ENCODE measurements at places on chromosomes 1 and 21.

DNA sequence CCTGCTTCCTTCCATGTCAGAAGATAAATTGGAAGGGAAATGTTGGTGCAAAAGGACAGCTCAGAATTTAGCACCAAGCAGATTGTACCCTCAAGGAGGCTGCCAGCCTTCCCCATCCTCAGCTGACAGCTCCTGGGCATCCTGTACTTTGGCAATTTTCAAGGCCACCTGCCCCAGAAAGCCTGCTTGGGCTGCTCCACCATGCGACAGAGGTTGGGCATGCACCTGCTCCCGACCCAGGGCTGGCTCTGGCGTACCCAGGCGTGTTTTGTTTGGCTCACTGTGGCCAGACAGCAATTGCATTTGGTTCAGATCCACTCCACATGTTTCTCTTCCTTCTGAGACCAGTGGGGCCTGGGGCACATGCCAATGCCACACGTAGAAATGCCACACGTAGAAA, 547.8 kb downstream of the NPHP4 start:
- no peaks in the 10 kb centered on the region for H3K36me3 ChIP-seq
- H3K27ac ChIP-seq: no peak overlapping the region
- peaks cover 41% of the 10 kb centered on the region for H3K27me3 ChIP-seq

GRCh38 chr1:91591175-91591974, 90.7 kb downstream of the CDC7 start:
- H3K27me3 ChIP-seq: no peaks in the 10 kb centered on the region
- no peaks in the 10 kb centered on the region for H3K4me1 ChIP-seq
- H3K36me3 ChIP-seq: no peaks in the 10 kb centered on the region
- no peak for DNase-seq

DNA sequence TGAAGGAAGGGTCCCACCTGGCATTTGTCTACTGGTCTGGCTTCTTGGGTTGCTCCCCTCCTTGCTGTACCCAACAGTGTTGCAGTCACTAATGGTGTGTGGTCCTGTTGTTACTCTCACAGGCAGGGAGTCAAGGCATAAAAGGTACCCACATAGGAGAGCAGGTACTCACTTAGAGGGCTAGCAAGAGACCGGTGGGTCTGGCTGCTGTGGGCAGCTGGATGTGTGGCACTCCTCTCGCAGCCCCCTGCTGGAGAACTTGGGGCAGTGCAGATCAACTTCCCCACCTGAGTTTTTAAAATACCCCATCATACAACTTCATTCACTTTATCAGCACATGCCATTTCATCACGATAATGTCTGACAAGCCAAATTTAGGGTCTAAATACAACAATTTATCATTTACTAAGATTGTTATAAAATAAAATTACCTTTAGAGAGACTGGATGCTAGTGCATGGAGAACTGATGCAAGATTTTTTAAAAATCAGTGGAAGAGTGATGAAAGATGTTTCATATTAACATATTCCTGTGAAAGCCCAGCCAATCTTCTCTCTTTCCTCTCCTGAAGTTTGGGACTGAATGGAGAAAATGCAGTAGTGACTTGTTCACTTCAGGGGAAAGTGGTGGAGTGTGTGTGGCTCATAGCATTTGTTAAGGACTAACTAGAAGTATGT, 42.8 kb downstream of the ACP6 start:
- no peaks in the 10 kb centered on the region for H3K4me1 ChIP-seq
- no peaks in the 10 kb centered on the region for H3K36me3 ChIP-seq
- DNase-seq: peak; percentile 49
- H3K27ac ChIP-seq: no peak overlapping the region
- H3K27me3 ChIP-seq: no peaks in the 10 kb centered on the region

GRCh38 chr1:22556391-22557104, 6.7 kb upstream of the EPHA8 start:
- no peak overlapping the region for H3K27ac ChIP-seq
- no peaks in the 10 kb centered on the region for H3K36me3 ChIP-seq
- H3K27me3 ChIP-seq: peaks cover 37% of the 10 kb centered on the region
- peaks cover 20% of the 10 kb centered on the region for H3K4me1 ChIP-seq

DNA sequence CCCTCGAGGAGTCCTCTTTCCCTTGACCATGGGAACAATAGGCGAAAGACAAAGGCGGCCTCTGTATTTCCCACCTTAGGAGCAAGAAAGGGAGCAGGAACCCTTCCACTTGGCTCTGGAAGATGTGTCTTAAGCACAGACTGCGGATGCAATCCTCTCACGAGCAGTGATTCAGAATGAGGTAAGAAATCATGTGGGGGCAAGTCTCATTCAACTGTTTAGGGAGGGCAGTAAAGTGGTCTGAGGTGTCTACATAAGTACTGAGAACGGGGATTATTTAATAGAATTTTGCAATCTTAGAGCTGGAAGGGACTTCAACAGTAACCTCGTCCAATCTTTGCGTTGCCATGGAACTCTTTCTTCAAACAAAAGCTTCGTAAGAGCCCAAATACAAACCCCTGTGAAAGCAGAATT, 1.6 kb upstream of the DYRK3 start:
- H3K4me3 ChIP-seq: no peak overlapping the region
- H3K36me3 ChIP-seq: no peaks in the 10 kb centered on the region
- H3K27ac ChIP-seq: peak overlapping the region; percentile 77

- no peaks in the 10 kb centered on the region for H3K4me1 ChIP-seq
- no peak overlapping the region for H3K4me3 ChIP-seq
- no peak overlapping the region for H3K27ac ChIP-seq
- no peaks in the 10 kb centered on the region for H3K27me3 ChIP-seq
These were observed 36.5 kb downstream of the NKAIN1 start for GRCh38 chr1:31203215-31203614.
